SHP77 (cell line): ENCODE measurements at places on chromosomes 6 and 20.

DNA sequence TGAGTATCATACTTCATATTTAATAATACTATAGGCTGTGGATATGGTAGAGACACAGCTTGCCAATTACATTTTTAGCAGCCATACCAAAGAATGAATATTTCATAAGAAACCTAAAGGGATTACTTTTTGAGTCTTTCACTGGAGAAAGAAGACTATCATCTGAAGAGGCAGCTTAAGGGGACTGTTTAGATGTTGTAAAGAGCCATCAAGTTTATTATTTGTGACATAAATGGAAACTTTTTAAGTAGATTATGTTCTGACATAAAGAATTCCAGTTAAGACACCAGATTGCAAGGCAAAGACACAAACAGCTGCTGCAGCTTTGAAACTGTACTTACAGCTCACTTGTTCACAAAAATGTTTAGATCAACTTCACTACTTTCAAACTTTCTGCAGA, 429.4 kb downstream of the TFAP2A start:
- DNase-seq = no peak

GRCh38 chr20:52683761-52684160, 288.4 kb upstream of the TSHZ2 start:
- no peak for DNase-seq

DNA sequence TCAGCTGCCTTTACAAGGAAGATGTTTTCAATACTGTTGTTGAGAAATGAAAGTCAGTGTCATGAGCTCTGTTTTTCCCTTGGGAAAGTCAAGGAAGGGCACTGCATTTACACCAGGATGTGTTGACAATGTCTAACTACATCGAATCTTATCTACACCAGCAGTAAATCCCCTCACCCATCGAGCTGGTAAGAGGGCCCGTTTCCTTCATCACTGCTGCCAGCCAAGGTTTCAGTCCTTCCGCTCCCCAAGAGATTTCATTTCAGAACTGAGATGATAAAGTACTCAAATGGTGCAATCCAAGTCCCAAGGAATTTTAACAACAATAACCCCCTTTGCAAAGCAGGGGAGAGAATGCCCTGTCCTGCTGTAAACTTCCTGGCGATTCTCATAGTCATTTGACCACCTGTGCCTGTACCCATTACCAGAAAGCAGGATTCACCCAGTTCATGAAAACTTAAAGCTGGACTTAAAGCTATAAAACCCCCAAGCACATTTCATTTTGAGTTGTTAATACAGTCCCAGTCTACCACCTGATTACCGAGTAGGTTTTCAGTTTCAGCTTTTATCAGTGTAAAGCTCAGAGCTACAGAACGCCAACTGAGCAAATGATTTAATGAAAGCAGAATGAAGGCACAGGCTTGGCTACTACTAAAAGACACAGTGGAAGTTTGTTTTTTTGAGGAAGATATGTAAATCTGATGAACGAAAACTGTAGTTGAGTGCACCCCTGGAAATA, 122.5 kb upstream of the TAB2 start:
- DNase-seq = no peak

DNA sequence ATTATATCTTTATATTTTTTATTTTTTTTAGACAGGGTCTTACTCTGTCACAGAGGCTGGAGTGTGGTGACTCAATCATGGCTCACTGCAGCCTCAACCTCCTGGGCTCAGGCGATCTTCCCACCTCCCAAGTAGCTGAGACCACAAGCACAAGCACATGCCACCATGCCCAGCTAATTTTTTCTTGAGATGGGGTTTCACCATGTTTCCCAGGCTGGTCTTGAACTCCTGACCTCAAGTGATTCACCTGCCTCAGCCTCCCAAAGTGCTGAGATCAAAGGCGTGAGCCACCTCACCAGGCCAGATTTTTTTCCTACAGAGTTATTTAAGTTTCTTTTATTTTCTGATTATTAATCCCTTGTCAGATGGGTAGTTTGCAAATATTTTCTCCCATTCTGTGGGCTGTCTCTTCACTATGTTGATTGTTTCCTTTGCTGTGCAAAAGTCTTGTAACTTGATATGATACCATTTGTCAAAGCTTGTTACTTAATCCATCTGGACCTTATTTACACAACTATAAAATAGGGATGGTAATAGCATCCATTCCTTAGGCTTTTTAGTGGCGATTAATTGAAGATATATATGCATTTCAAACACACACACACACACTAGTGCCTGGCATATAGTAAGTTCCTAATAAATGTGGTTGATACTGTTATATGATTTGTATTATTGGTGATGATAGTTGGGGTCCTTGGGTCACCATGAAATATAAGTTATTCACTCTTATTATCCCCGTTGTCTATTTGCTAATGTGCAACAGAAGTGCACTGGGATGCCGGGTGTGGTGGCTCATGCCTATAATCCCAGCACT, 187.1 kb downstream of the BCAS1 start:
- no peak for DNase-seq

GRCh38 chr6:115976321-115976870, 84.3 kb downstream of the FRK start:
- DNase-seq = no peak

DNA sequence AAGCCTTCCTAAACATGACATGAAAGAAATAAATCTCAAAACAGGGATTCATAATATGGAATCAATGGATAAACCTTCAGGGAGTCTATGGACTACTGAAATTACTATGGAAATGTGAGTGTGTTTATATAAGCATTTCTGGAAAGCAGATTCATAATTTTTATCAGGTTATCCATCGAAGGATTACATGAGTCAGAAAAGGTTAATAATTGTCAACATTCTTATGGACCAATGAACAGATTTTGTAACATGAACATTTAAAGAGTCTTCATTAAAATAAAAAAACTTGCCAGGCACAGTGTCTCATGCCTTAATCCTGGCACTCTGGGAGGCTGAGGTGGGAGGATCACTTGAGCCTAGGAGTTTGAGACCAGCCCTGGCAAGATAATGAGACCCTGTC, 84.8 kb downstream of the AHI1 start:
- DNase-seq = no peak

DNA sequence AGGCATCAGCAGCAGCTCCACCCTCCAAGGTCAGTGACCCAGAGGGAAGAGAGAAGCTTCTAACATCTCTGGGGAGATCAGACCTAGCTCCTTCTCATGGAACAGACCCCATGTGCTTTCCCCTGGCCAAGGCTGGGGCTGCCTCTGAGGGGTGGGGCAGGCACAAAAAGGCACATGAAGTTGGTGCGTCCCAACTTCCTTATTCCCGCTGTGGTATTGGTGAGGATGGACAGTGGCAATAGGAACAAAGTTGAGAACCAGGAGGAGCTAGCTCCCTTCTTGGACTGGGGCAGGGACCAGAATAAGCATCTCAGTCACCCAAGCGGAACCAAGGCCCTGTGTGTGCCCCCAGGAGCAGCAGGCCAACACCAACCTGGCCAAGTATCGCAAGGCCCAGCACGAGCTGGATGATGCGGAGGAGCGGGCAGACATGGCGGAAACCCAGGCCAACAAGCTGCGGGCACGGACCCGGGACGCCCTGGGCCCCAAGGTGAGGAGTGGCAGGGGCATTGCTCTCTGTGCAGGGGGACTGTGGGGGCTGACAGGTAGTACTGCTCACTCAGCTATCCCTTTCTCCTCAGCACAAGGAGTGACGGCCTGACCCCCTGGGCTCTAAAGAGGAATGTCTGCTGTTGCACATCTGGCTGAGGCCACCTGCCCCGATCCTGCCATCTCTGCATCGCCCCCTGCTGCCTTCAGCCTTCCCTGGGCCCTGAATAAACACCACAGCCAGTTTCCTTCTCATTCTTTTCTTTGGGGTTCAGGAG, 46.1 kb downstream of the MYH7B start:
- DNase-seq = no peak

- DNase-seq = no peak
Measured at GRCh38 chr6:168462289-168462853, 21.4 kb downstream of the SMOC2 start.

DNA sequence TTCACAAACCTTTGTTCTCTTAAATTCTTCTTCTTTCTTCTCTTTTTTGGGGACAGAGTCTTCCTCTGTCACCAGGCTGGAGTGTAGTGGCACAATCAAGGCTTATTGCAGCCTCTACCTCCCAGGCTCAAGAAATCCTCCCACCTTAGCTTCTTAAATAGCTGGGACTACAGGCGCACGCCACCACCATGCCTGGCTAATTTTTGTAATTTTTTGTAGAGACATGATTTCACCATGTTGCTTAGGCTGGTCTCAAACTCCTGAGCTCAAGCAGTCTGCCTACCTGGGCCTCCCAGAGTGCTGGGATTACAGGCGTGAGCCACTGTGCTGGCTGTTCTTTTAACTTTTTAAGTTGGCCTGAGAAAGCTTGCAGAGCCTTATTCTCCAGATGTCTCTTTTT, 48.0 kb downstream of the NCOA3 start:
- no peak for DNase-seq

GRCh38 chr20:54680872-54681619, 205.7 kb downstream of the DOK5 start:
- DNase-seq = peak; percentile 38

DNA sequence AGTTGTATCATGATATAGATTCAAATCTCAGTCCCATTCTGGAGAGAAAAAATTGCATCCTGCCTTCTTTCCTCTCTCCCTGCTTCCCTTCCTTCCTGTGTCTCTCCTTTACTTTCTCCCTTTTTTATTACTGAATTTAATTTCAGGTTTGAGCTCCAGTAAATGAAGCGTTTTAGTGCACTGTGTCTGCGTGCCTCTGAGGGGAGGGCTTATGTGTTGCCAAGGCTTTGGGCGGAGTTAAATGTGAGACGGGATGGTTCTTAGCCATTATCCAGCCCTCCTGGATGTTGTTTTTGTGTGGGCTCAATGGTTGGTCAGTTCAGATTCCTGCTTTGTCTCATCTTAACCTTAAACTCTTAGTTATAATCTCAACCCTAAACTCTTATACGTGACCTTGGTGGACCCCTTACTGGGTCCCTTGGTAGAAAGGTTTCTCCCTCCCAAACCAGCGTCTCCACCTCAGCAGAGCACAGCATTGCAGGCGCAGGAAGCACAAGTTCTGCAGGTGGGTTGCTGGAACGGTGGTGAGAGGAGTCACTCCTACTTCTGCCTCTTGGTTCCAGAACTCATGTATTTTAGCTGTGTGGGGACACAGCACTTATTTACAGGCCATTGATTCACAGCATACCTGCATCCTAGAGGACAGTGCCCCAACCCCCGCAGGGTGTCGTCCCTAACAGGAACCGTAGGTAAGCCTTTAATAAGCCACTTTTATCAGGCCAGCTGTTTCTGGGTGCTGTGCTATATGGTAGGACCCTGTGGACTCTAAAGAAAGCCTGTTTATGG, 68.5 kb downstream of the DNAH8 start:
- no peak for DNase-seq

DNA sequence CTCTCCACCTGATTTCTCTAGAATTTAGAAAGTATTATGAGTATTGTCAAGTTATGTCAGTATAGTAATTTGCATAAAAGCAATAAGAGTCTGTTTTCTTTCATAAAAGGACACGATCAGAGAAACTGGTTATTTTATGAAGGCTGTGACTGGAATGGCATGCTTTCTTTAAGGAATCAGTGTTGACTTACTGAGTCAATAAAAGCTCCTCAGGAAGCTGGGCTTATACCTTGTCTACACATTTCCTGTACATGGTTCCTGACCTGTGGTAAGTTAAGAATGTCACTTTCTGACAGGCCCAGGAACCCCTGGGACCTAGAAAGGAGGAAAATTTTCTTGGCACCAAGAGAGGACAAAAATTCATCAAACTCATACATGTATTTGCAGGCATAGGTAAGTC, 1224.0 kb upstream of the ADGRB3 start:
- DNase-seq = no peak

DNA sequence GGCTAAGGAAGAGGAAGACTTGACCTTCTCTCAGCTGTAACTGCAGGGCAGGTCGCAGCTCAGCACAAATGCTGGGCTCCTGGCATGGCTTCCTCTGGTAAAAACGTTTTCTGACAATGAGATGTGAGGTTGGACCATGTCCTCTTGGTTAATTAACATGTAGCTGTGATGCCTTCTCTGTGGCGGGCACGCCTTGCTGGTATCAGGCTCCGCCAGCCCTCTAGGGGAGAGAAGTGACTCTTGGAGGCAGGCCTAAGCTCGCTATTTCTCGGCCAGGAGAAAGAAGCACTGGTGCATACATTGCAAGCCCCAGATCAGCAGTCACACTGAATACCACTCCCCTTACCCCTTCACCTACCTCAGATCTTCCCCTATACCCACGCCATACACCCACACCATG, 65.0 kb downstream of the QRSL1 start:
- DNase-seq = no peak

DNA sequence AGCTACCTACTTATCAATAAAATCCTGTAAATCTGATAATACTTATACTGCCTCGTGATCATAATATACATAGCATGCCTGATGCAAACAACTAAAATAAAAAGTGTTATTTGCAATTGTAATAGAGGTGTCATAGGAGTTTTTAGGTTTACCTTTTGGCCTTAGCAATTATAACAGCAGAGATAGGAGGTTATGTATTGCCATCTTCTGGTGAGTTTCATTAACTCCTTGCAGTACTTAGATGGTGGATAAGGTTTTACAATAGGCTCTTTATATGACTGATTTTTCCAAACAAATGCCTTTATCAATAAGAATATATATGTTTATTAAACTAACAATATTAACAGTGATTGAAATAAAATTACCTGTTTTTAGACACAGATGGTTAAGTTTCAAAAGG, 27.8 kb upstream of the MYCT1 start:
- no peak for DNase-seq

GRCh38 chr6:12584631-12585405, 131.7 kb upstream of the PHACTR1 start:
- no peak for DNase-seq

DNA sequence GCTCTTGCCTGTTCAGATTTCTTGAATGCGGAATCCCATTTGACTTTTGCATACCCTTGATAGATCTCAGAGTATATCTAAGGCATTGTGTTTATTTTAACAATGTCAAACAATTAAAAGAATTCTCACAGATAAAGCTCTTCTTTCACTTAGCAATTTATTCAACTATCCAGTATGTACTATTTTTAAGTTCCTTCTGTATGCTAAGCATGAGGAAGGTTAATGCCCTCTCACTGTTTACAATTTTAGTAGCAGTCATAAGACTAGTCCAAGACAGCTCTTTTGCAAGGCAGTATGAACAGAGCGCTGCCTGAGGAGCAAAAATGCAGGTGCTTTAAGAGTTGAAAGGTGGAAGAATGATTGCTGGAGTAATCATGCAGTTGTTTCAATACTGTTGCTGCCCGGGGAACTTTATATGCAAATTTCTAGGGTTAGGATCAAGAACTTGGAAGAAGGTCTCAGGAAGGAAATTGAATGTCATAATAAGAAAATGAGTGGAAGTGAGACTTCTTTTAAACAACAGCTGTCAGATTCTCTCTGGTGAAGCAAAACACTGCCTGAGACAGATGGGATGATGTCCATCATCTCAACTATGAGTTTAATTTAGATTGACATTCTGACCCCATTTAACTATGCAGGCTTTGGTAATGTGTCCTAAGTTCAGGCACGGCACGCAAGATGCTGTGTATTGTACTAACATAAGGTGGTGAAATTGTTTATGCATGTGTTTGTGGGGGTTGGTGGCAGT, 1303.5 kb upstream of the CITED2 start:
- no peak for DNase-seq

DNA sequence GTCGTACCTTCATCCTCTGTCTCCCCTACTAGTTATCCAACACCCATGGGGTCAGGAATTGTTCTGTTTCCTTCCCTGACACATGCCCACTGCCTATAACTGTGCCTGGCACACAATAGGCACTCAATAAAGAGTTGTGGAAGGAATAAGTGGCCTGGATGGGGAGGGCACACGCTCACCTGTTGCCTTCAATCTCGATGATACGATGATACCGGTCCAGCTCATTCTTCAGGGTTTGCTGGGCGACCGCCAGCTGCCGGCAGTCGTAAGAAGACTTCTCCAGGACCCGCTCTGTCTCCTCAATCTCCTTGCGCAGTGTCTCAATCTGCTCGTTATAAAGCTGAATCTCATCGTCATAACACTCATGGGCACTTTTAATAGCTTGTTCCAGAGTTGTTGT, 32.5 kb downstream of the BFSP1 start:
- DNase-seq = no peak
